Right hindlimb (tissue), 1 donor: ENCODE measurements at places on chromosomes 2 and 18.
A peak's percentile ranks its signal among the peaks of the same experiment; 100 is the strongest.

DNA sequence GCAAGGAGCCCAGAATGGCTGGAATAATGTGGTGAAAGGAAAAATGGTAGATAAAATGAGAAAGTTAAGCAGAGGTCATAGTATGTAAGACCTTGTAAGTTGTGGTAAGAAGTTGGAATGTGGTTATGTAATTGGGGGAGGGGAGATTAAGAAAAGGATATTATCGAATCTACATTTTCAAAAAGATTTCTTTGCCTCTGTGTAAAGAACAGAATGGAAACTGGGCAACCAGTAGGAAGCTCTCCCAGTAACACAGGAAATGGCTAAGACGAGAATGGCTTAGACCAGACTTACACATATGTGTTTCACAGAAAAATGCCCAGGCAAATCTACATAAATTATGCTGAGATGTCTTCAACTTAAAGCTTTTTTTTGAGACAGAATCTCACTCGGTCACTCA is 13.2 kb downstream of the MEMO1 start:
- no peak for DNase-seq

DNA sequence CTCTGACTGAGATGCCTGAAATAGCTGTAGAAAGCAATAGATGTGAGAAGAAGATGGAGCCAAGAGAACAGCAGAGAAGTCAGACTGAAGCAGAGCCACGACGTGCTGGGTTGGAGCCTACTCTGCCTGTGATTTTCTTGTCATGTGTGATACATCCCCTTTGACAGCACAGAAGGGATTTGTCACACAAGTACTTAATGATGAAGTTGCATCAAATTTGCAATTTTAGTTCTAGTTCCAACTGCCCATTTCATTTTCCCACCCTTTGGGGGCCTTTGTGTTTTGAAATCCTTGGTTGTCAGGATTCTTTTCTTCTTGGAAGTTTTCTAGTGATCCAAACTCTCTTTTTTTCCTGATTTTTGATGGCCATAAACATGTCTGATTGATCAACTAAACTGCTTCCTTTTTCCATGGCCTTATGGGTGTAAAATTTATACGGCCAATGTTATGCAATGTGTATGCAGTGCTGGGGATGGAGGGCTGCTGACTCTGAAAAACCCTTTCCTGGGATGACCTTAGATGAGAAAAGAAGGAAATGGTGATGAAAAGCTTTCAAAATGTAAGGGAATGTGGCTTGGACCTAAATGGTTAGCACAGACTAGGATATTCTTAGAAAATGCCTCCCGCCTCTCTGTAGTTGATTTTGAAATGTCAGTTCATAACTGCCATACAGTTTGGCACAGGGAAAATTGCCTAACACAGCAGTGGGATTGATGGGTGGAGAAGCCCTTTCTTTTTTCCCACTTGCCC is 9.6 kb upstream of the B3GNT2 start:
- no peak for DNase-seq

- no peak for DNase-seq
These were observed 919 bp downstream of the SF3B1 start for GRCh38 chr2:197433780-197434438.

GRCh38 chr2:5520463-5520972 is 171.7 kb upstream of the SOX11 start:
- peak; percentile 43 for DNase-seq

DNA sequence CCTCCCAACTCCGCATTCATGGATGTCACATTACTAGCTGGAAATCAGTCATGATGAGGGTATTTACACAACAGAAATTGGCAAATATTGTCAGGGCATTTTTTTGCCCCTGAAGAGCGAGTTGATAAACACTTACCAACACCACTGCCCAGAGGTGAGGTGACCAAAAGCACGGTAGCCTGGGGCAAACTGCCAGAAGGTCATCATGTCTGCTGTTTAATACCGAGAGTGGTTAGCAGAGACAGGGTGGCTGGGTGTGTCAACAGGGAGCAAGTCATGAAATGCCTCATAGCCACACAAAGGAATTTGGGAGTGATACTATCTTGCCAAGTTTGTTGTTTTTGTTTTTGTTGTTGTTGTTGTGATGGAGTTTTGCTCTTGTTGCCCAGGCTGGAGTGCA is 37.0 kb upstream of the EPC2 start:
- DNase-seq, result no peak

DNA sequence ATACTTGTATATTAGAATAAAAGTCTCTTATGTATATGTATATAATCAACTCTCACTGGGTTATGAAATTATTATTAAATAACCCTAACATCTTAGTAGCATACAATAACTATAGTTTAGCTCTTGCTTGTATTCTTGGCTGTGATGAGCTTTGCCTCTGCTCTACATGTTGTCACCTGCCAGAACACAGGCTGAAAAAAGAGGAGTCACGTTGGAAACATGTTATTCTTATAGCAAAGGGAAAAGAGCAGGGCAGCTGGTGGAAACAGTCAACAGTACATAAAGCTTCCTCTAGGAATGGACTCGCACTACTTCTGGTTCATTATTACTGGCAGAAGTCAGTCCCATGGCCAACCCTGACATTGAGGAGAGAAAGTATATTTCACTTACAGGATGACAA is 362.0 kb upstream of the KYNU start:
- no peak for DNase-seq

GRCh38 chr2:50649626-50650402 is 382.1 kb downstream of the NRXN1 start:
- DNase-seq, result no peak

- no peak for DNase-seq
These were observed 17.4 kb upstream of the AP1S3 start for GRCh38 chr2:223854741-223855140.

DNA sequence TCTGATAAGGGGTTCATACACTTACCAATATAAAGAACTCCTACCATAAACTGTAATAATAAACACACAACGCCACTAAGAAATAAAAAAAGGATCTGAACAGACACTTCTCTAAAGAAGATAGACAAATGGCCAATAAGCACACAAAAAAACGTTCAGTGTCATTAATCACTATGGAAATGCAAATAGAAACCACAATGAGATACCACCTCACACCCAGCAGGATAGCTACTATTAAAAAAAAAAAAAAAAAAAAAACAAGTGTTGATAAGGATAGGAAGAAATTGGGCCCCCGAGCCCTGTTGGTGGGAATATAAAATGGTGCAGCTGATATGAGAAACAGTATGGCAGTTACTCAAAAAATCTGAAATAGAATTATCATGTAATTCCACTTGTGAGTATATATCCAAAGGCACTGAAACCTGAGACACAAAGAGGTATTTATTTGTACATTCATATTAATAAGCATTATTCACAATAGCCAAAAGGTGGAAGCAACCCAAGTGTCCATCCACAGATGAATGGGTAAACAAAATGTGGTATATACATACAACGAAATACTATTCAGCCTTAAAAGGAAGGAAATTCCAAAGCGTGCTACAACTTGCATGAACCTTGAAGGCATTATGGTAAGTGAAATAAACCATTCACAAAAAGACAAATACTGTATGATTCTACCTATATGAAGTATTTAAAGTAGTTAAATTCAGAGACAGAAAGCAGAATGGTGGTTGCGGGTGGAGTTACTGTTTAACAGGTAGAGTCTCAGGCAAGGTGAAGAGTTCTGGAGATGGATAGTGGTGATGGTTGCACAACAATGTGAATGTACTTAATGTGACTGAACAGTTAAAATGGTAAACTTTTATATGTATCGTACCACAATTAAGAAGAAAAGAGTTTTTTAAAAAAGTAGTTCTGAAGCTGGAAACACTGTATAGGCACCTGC is 17.9 kb downstream of the REV1 start:
- DNase-seq, result no peak

- no peak for DNase-seq
These were observed 11.4 kb downstream of the SESTD1 start for GRCh38 chr2:179253226-179253625.

DNA sequence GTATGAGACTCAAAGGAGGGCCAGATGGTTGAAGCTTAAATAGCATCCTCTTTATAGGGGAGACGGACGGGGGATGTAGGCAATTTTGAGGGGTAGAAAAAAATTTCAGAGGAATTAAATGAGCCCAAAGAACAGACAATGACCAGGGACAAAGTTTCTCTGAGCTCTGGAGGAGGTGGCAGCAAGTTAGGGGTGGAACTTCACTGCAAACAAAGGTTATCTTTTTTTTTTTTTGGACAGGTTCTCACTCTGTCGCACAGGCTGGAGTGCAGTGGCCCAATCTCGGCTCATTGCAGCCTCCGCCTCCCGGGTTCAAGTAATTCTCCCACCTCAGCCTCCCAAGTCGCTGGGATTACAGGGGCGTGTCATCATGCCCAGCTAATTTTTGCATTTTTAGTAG is 195.6 kb downstream of the PDE11A start:
- no peak for DNase-seq

GRCh38 chr2:12194968-12195367 is 448.5 kb downstream of the LPIN1 start:
- DNase-seq, result no peak

DNA sequence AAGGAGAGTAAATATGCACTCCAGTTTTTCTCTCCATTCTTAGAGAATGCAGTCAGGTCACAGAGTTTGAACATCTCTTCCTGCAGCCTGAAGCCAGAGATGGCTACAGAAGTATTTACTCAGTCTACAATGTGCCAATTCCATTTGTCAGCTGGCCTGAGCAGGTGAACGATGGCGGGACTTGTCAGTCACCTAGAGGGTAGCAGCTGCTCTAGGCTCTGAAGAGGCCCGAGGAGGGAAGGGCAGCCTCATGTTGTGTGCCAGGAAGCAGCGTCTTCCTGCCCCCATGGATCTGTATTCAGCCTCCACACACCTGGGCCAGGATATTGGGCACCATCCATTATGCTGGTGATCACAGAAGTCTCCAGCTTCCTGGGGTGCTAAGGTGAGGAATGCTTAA is 316.7 kb upstream of the CHAC2 start:
- DNase-seq, result peak; percentile 40

DNA sequence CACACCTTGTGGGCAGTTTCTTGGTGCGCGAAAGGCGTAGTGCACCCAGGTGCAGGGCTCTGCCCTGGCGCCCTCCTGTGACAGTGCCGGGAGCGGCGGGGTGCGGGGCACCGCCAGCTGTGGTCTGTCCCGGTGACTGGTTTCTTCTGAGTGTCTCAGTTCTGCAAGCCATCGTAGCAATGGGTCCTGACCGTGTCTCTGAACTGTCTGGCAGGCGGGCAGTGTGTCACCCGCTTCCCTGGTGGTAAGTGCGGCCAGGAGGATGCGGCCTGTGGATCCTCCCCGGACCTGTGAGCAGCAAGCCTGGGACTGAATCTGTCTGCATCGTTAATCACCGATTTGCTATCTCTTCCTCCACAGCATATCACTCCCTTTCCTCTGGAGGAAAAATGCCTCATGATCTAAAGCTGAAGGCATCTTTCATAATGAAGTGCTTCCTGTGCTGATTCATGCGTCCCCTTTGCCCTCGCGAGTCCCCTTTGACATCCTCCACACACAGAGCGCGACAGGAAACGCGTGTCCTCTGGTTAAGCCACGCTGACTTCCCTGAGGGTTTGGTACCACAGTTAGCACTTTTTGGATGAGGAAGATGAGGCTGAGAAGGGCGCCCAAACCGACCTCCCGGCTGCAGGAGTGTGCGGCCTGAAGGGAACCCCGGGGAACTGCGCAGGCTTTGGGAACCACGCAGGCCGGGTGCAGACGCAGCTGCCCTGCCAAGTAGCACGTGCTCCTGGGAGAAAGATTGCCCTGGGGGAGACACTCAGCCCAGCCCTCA is 416.0 kb upstream of the HS6ST1 start:
- no peak for DNase-seq
